ENCODE measurements at places on chromosomes 5 and 9.

- DNase-seq = no peak
Measured at GRCh38 chr5:148856424-148856823, 30.0 kb downstream of the ADRB2 start.

GRCh38 chr5:79535477-79536192 lies 21.7 kb upstream of the HOMER1 start:
- peak; percentile 13 for DNase-seq

GRCh38 chr5:5588386-5588785 lies 165.9 kb downstream of the ICE1 start:
- DNase-seq = no peak

- no peak for DNase-seq
Measured at GRCh38 chr9:90022474-90022873, 417.7 kb downstream of the GADD45G start.

DNA sequence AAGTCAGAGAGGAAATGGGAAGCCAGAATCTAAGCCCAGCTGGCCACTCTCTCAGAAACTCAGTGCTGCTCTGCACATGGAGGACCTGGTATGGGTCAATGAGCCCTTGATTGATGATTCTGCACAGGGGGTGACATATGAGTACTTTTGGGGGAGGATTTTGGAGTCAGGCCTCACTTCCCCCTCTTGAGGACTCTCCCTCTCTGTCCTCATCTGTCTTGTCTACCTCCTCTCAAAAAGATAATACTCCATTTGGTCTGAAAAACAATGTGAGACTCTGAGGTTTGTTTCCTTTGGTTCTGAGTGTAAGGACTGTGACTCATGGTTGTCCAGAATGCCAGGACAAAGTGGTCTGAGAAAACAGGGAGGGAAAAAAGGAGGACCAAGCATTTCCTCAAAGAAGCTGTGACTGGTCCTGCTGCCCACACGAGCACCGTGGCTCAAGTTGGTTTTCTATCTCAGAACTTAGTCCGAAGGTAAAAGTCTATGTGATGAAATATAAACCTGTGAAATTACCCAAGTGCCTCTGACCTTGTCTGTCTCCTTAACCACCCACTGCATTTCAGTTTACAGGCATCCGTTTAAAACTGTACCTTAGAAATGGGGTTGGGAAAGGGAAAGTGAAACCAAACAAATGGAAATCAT lies 11.1 kb downstream of the TTC39B start:
- DNase-seq = peak; percentile 89

DNA sequence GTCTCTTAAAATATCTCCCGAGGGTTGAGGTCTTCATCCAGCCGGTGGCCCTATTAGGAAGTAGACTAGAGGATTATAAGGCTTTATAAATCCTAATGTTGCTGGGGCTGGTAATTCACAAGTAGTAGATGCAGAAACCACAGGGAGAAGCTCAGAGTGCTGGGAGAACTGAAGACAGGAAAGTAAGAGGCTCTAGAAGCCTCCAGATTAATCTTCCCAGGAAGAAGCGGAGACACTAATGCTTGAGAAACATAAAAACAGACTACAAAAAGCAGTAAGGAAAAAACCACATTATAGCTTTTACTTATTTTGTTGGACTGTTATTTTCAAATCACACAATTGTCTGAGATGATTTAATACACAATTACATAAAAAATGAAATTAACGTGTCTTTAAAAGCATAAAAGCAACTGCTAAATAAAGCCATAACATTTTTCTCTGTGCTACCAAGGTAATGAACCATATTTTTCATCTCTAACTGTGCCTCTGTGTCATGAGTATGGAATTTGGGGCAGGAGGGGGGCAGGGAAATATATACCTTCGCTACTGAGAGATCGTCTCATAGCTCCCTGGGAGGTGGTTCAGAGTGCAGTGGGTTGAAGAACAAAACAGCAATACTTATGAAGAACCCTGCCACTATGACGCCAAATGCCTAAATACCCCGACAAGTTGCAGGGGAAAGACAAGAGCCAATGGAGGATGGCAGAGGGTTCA lies 806.2 kb upstream of the WWC1 start:
- DNase-seq = no peak

DNA sequence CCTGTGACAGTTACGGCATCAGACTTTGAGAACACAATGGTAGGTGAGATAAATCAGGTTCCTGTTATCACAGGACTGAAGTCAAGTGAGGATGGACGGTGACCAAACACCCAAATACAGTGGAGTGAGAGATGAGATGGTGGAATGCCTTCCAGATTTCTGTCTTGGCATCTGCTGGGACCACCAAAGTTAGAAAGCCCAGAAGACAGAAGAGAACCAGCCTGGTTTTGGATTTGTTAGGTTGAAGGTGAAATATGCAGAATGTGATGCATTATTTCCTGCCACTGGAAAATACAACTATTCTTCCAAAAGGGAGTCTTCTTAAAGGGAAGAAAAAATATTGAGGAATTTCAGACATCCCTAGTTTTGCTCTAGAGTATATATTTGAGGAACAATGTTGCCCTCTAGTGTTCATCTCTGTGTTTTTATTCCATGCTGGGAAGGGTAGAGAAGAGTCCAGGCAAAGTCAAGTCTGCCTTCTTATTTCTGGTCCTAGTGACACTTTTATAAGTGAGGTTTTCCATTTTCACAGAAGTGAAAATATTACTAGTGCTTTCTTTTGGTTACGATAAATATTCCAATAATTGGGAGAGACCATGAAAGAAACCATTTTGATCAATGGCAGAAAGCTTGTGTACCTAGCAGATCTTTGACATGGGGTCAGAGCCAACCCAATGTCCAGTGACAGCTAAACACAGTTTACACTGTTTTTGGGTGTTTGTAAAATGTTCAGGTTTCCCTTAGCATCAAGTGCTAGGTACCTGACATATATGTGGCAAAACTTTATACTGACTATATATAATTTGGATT lies 142.3 kb upstream of the ANKH start:
- DNase-seq = peak; percentile 85

GRCh38 chr9:13532407-13532806 lies 252.9 kb upstream of the MPDZ start:
- no peak for DNase-seq

GRCh38 chr9:70007831-70008230 lies 35.8 kb upstream of the MAMDC2 start:
- no peak for DNase-seq

DNA sequence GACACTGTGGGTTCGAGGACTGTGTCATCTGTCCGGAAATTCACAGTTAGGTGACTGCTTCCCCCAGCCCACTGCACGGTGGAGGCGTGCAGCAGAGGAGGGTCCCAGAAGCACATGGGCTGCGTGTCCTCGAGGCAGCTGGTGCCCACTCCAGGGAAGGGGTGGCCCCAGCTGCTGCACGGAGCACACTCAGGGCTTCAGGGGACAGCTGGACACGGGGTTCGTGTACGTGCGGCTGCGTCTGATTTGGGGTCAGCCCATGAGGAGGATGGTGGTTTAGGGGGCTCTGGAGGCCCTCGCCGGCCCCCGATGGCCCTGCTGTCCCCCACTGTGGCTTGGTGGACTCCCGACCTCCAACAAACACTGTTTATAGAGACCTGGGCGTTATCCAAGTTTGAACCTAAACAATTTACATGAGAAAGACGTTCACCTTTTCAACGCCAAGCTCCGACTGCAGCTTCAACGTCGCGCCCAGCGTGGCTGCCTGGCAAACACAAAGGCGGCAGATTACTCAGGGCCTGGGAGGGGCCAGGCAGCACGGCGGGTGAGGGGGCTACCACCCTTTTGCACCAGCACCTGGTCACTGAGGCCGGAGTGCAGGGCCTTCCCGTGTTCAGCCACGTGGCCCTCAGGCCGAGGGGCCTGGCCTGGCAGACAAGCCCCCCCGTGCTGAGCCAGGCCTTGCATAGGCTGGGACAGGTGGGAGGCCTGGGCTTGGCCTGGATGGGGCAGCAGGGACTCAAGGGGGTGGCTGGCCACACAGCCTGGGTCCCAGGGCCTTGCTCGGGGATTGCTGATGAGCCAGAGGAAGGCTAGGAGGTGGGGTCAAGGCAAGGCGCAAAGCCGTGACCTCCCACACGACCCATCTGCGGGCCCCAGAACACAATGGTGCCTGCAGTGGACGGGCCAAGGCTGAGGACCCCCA lies 55.2 kb downstream of the EXD3 start:
- DNase-seq = no peak

DNA sequence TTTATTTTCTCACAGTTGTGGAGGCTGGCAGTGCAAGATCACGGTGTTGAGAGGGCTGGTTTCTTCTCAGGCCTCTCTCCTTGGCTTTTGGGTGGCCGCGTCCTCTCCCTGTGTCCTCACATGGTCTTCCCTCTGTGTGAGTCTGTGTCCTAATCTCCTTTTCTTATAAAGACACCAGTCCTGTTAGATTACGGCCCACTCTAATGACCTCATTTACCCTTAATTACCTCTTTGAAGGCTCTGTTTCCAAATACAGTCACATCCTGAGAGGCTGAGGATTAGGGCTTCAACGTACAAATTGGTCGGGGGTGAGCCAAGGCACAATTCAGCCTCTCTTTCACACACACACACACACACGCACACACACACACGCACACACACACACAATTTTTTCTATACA lies 73.0 kb downstream of the UGCG start:
- no peak for DNase-seq

GRCh38 chr5:87705876-87706275 lies 293.1 kb upstream of the CCNH start:
- DNase-seq = no peak

DNA sequence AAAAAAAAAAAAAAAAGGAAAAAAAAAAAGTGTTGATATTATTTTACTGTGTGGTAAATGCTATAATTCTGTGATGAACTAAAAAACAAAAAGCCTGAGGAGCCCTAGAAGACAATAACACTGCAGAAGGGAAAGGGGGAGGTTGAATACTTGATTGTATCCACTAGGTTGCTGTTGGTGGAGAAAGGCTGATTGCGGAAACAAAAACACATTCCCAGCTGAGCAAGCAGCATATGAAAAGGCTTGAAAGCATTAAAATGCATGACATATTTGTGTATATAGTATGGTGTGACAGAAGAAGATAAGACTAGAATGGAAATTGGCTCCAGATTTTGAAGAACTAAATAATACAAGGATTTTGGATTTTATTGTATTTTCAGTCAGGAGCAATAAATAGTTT lies 8.9 kb downstream of the RABGAP1 start:
- DNase-seq = peak; percentile 36

DNA sequence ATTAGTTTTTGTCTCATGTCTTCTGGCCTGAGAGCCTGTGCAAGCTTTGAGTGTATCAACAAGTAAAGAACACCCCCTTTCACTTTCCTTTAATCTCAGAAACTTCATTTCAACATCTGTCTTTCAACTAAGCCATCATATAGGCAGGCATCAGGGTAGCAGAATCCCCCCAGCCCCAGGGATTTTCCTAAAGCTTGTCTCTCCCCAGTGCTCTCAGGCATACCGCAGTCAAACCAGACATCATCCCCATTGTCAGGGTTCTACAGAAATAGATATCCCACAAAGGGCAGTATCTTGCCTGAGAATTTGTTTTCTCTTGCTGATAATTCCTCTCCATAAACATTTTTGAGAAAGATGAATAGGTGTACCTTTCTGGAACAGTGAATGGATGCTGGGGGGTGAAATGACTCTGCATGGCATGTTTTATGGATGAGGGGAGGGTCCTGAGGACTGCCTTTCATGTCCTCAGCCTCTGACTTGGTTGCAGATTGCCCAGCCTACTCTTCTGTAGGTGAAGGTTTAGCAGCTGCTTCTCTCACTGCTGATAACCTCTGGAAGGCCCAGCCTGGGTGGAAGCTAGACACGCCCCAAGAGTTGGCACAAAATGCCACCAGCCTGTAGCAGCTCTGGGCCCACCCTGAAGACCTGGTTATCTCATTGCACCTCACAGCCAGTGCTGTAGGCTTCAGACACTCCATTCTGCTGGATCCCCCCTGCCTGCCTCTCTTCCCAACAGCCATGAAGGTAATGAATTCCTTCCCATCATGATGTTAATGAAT lies 20.5 kb upstream of the SHB start:
- no peak for DNase-seq

DNA sequence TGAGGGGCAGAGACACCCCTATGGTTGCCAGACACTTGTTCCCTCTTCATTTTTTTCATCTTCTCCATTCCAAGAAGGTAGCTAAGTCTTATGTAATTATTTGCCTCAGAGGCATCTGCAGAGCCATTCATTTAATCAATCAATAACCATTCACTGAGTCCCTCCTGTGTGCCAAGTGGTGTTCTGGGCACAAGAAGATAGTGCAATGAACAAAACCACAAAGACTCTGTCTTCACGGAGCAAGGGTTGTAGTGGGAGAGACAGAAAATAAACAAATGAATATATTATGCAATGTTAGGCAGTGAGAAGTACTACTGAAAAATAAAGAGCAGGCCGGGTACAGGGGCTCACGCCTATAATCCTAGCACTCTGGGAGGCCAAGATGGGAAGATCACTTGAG lies 41.4 kb upstream of the CTNNA1 start:
- DNase-seq = no peak

GRCh38 chr9:14243514-14244042 lies 70.4 kb downstream of the NFIB start:
- peak; percentile 48 for DNase-seq

- no peak for DNase-seq
Measured at GRCh38 chr5:162283609-162284008, 216.0 kb downstream of the GABRG2 start.

GRCh38 chr5:129971714-129972113 lies 67.4 kb downstream of the CHSY3 start:
- peak; percentile 26 for DNase-seq

DNA sequence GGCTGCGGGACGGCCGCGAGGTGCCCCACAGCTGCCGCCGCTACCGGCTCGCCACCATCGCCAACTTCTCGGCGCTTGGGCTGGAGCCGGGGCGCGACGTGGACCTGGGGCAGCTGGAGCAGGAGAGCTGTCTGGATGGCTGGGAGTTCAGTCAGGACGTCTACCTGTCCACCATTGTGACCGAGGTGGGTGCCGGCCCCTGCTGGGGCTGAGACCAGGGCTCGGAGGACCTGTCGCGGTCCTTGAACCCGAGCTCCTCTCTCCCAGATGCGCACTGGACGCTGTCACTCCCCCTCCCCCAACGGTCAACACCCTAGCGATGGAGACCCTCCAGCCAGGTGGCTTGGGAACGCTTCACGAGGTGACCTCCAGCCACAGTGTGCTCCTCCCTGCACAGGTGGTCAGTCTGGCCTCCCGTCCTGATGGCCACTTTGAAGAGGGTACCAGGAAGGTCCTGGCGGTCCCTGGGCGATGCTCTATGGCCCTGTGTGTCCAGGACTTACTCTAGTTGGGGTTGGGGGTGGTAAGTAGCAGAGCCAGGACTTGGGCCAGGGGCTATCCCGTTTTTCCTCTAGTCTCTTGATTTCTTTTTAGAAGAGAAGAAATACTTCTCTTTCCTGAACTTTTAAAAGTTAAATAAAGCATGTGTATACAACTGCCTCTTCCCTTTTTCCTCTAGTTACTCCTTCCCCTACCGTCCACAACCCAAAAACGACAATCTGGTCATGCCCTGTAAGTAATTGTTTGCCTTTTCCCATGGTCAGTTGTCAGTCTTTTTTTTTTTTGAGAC lies 866 bp downstream of the SLC22A5 start:
- no peak for DNase-seq
